ENCODE measurements at places on chromosomes 5 and 9.

- DNase-seq: no peak
Measured at GRCh38 chr5:160133071-160133917, 14.0 kb upstream of the PWWP2A start.

DNA sequence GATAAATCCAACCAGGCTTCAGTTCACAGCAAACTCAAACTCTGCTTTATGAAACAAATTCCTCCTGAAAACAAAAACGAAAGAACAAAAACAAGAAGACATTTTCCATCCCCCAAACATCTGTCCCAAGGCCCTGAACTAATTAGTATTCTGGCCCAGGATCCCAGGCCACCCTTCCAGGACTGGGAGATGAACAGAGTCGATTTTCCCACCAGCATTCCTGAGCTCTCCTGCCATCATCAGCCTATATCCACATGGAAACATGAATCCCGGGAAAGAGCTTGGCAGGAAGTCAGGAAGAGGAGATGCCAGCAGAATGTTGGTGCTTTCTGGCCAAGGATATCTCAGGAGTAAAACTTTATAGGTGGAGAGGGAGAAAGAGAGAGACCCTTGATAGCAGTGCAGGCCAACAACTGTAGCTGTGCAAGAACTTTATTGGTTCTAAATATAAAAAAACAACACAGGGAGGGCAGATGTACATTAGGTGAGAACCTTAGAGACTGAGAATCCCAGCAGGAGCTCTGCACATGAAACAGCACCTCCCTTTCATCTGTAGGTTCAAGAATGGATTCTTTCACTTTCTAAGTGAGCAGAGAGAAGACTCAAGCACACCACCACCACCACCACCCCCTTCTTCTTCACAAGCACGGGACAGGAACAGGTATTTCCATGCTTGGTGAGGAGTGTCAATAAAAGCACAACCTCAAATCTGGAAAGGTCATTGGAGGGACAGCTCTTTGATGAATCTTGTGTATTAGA is 190.7 kb upstream of the TAS2R1 start:
- DNase-seq: no peak

DNA sequence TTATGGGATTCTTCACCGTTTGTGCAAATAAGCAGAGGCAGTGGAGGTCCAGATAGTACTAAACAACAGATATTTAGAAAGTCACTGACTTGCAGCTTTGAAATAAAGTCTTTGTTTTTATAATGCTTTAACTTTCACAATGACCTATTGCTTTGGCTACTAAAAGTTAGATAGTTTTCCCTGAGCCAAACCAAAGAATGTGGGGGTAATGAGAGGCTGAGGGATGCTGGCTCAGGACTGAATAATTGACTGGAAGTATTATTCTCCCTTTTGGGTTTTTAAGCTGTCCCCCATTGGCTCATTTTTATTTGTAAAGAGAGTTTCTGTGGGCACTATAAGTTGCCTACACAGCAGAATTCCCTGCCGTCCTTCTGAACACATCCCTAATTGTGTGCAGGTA is 99.2 kb upstream of the ACTBL2 start:
- no peak for DNase-seq

DNA sequence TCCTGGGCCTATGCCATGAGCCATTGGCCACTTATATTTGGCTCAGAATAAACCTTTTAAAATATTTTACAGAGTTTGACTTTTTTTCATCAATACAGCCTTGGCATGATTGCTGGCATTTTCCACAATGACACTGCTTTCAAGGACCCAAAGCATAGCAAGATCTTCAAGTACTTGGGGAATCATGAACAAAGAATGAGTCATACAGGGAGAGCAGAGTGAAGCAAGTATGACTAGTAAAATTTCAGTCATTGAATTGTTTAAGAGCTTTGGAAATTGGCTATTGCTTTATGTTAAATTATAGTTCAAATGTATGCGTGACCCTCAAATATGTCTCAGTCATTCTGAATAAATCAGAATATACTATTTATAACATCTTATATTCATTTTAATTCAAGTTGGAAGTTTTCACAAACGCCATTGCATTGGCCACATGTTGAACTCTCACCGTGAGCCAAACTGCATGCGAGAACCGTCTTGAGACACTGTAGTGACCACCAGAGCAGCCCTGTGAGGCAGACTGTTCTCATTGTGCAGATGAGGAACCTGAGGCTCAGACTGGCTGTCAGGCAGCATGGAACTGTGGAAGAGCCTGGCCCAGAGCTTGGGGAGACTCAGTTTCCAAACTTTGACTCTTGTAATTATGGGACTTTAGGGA is 52.9 kb downstream of the GDNF start:
- DNase-seq: no peak

- DNase-seq: no peak
Measured at GRCh38 chr5:178413988-178414387, 176.2 kb downstream of the COL23A1 start.

- DNase-seq: no peak
Measured at GRCh38 chr5:115543365-115544042, 1.1 kb downstream of the FEM1C start.

DNA sequence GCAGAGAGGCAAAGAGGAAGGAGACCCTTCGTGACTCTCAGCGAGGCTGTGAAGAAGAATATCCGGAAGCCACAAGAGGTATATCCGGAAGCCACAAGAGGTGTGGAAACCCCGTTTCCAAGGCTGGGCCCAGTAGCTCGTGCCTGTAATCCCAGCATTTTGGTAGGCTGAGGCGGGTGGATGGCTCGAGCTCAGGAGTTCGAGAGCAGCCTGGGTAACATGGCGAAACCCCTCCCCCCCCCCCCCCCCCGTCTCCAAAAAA is 612 bp upstream of the BBLN start:
- DNase-seq: peak; percentile 68

- DNase-seq: no peak
Measured at GRCh38 chr5:142248853-142249462, 75.9 kb downstream of the SPRY4 start.

- DNase-seq: no peak
Measured at GRCh38 chr5:147921136-147921535, 14.8 kb upstream of the C5orf46 start.

DNA sequence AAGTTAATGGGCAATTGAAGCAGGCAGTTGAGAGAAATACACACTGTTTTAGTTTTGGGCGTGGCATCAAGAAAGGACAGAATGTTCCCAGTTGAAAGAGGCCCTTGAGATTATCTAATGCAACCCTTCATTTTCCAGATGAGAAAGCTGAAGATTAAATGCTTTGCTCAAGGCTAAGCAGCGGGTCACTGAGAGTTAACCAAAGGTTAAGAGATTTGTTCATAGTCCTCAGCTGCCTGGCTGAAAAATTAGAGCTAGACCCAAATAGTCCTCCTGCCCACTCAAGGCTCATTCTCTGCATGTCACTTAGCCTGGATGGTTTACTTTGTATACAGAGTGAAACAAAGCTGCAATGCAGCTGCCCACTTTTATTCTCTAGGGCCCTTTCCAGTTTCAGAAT is 46.7 kb upstream of the MAMDC2 start:
- DNase-seq: no peak

- no peak for DNase-seq
Measured at GRCh38 chr9:35923927-35924763, 14.9 kb downstream of the SPAAR start.

DNA sequence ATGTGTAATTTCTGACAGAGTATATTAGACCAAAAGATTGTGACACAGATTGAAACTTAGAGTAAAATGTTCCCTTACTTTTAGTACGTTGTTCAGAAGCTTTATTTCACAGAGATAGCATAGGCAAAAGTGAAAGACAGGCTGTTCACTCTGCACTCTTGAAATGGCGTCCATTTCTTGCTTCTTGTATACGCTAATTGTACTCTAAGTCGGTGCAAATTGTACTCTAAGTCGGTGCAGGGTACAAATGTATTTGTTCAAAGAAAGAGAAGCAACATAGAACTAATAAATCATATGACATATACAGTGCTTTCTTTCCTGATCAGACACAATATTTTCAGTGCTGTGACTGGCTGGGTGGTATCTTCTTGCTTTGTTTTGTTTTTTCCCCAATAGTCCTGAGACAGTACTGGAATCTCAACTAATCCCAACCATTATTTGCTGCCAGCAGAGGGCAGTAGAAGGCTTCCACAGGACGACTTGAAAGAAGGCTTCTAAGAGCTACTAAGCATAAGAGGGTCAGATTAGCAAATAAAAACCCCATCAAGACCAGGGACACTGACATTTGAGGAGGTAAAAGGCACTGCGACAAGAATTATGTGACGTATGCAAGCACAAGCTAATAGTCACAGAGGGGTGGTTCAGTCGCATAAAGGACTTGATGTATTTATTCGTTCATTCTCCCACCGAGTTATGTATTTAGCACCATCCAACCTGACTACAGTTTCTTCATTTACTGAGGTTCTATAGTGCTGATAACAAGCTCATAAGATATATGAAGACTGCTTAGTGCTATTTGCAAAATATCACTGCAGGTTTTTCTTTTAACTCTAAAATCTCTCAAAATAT is 831.8 kb downstream of the TAF11L14 start:
- DNase-seq: no peak

GRCh38 chr5:181160152-181160754 is 12.9 kb downstream of the OR2V2 start:
- peak; percentile 83 for DNase-seq

DNA sequence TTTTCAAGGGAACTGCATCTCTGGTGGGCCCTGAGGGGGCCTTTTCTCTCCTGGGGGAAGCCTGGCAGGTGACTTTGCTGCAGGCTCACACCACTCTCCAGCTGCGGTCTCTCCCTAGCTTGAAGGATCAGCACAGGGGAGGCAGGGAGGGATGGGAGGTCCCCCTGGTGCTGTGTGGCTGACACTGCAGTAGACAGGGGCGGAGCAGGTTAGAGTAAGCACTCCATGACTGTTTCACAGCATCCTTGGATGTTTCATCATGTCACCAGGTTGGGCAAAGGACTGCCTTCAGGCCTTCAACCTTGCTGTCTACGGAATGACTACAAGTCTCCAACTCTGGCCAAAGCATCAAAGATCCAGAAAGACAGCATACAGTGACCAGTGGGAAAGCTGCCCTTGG is 470.7 kb downstream of the CDK5RAP2 start:
- DNase-seq: no peak

- no peak for DNase-seq
Measured at GRCh38 chr5:57642698-57643097, 160.1 kb upstream of the ACTBL2 start.

DNA sequence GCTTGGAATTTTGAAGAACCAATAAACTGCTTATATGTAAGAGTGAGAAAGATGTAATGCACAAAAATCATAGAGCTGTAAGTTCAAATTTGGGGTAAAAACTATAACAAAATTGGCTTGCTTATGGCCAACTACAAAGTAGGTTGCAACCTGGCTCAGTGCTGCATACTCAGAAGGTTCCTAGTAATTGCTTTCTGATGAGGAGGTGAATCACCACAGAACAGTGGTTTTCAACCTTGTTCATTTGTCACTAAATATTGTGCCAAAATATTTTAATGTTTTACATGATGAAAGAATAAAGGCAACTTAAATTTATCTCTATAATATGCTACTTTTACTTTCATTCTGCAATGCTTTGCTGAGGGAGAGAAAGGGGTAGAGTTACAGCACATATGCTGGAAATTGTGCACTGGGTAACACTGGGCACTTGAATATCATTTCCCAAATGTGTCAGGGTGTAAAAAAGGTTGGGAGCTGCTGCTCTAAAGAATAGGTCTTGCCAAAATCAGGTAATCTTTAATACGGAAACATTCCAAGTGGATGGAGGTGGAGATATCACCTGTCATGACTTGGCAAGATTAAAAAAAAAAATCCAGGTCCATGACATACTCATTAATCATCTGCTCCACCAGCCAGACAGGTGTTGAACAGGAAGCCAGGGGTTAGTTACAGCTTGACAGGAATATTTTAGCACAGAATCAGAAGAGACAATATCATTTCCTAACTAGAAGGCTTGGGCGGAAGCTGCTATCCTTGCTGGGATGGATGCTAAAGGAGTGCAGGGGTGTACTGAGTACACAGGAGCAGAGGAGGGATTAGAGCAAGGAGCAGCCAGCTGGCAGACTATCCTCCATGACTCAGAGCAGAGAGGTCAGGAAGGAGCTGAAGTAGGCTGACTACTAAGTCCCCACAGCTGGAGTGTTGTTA is 34.6 kb upstream of the CCL21 start:
- no peak for DNase-seq

DNA sequence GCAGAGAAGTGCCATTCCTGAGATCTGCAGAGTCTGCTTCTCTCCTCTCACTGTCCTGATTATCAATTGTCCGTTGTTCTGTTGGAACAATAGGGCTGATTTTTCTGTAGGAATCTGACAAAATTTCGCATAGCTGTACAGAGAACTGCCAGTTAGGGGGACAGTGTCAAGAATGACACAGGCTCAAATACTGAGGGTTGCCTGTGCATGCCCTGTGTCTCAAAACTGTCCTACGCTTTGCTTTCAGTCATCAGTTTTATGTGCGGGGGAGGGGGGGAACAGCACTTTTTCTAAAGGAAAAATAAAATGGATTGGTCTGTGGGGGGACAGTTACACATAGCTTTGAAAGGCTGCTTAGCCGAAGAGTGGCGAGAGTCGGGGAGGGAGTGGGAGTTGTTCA is 248.6 kb downstream of the PDZD2 start:
- DNase-seq: no peak

GRCh38 chr5:179244044-179244443 is 101.2 kb downstream of the ADAMTS2 start:
- DNase-seq: no peak

All from activated T-cell treated with anti-CD3 and anti-CD28 coated beads, Interleukin-2, amount 50 U/mL, for 24 hours (primary cell).